ENCODE measurements at places on chromosomes 2 and 18.

GRCh38 chr2:207126724-207127308 lies 38.9 kb downstream of the KLF7 start:
- DNase-seq: no peak

DNA sequence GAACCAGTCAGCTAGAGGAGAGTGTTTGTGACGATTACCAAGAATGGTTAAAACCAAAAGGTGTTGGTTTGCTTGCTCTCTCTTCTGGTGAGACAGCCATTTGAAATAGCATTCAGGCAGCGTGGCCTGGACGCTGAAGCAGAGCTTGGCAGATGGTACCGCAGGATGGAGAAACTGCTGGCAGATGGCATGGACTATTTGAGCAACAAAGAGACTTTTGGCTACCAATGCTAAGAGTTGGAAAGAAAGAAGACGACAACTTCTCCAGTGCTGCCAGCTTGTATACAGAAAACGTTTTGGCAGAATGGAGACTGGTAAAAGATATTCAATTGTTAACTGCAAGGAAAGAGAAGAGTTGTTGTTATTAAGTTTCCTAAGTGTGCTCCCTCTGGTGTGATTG lies 315.0 kb downstream of the PARD3B start:
- DNase-seq: no peak

DNA sequence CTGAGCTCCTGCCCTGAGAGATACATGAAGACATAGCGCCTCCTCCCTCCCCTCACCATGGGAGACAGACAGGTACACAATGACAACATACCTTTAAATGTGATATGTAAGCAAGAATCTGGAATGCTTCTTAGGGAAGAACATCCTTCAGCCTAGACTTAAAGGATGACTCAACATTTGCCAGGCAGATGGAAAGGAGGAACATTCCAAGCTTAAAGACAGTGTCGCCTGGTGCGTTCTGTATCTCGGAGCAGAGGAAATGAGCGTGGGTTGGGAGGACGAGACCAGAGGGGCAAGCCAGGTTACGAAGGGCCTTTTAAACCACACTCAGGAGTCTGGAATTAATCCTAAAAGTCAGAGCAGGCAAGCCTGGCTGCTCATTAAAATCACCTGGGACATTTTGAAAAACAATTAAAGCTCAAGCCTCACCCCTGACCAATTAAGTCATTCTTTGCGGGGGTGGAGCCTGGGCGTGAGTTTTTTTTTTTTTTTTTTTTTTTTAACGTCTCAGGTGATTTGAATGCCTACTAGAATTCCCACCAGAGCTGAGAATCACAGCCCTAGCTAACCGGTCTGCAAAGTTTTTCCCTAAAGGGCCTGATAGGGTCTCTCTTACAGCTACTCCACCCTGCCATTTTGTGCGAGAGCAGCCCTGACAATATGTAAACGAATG lies 131.2 kb upstream of the SEC11C start:
- DNase-seq: no peak

DNA sequence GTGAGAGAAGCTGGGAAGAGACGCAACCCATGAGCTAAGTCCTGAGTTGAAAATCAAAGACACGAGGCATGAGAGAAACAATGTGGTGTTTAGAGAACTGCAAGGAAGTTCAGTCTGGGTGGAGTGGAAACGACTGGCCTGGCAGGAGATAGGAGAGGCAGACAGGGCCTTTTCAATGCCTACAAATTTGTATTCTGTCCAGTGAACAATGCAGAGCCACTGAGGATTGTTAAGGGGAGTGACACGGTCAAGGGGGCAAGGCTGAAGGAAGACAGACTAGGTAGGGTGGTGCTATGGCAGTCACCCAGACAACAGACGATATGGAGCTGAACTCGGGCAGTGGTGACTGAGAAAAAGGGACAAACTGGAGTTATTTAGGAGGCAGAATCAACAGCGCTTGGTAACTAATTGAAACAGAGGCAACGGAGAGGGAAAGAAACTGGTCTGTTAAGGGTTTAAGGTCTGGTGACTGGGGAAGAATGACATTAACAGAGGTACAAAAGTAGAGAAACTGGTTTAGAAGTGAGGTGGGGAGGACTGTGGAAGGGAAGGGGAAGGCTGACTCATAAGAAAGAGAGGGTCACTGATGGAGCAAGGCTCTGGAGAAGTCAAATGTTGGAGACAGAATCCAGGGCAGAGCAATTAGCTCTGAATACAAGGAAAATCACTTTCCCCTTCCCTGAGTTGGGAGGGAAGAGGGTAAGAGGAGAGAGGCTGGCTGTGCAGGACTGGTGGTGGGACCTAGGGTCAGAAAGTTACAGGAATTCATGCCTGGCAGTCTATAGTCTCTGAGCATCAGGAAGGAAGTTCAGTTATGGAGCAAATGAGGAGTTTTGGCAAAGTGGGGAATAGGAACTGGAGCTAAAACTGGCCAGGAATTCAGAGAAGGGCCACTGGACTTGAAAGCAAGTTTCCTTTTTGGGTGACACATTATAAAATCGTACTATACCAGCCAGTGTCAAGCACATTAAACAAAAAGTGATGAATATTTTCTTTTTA lies 63.4 kb upstream of the CHRNA1 start:
- no peak for DNase-seq

DNA sequence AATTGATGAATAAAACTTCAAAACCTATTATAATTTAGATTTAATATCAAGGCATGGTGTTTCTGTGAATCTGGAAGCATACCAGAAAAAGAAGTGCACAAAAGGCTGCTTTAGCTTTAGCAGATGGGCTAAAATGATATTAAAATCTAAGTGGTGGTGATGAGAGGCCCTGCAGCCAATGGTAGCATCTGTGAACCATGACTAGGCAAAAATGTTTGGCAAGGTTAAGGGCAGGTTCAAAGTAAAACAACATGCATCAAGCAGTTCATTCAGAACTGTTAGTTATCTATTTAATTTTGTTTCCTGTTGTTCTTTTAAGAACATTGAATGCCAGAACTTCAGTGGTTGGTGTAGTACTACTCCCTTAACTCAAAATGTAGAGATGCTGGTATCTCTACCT lies 1736.9 kb upstream of the CELF4 start:
- DNase-seq: peak; percentile 21

DNA sequence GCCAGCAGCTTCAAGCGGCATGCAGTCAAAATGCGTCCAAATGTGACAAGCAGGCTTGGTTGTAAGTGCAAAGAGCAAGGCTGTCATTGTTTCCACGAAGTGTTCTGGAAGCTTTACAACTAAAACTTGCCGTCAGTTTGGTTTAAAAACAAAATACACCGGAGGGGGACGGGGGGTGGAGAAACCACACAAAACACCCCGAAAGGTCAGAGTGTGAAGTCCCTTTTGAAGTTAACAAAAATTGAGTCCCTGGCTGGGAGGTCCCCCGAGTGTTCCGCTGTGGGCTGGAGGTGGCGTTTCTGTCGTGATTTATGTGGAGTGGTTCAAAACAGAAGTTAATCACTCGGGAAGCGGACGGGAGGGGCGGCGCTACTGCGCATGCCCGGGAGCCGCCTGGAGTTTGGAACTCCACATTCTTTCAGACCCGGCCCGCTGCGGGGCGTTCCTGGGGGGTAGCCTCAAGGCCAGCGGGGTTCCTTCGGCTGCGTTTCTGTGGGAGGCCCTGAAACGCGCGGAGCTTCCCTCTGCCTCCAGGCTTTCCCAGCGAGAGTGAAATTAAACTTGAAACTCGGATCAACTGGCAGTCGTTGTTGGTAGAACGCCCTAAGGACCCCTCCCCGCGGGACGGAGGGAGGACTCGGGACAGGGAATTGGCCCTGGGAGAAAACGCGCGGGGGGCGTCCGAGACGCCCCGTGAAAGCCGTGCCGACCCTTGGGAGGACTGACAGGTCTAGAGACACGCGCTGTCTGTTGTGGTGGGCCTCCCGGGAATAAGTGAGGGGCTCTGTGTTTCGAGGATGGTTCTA lies 1.4 kb downstream of the TGIF1 start:
- peak; percentile 86 for DNase-seq

GRCh38 chr18:2916184-2916583 lies 69.4 kb downstream of the EMILIN2 start:
- DNase-seq: no peak

DNA sequence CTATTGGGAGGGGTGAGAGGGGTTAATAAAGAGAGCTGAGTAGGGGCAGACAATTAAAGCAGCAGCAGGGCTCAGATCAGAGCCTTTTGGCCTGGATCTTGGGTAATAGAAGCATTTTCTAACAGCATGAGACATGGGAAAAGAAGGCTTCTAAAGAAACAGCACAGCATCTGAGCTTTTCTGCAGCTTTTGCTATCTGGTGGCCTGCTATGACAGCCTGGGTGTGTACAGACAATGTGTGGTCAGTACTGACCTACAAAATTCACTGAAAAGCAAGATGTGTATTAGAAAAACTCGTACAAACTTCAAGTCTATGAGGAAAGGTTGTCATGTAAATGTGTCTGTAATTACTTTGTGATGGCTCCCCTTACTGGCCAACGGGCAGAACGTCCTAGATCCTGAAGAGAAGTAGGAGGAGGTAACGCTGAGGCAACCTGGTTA lies 95.6 kb downstream of the GALNT3 start:
- DNase-seq: peak; percentile 5

- DNase-seq: no peak
Measured at GRCh38 chr2:23488584-23488983, 103.6 kb downstream of the KLHL29 start.

DNA sequence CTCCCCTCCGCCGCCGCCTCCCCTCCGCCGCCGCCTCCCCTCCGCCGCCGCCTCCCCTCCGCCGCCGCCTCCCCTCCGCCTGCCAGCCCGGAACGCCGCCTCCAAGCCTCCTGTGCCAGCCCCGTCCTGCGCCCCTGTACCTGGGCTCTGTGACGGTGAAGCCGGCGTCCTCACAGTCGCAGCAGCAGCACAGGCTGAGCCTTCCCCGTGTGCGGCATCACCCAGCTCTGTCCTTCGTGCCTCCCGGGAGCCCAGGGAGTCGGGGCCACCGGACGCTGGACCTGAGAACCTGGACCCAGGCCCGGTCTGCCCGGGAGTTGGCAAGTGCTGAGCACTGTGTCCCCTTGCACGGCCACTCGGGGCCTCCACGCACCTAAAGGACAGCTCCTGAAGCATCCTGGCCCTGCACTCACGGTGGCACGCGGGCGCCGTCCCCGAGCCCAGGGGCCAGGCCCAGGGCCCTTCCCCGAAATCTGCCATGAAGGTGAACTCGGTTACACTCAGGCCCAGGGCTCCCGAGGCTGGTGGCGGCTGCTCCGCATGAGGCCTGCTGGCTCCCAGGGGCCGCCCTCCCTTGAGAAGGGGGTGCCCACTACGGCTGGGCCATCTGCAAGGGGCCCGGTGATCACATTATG lies 32.9 kb downstream of the RTP5 start:
- no peak for DNase-seq
